ENCODE measurements at places on chromosomes 13 and 19. TPM values are rescaled to one million over a fixed set of nuclear protein-coding genes. Genes with fewer than 3 reads are reported as not detected.

GRCh38 chr19:29675120-29675649 is 9.9 kb downstream of the PLEKHF1 start:
- no peak overlapping the region for H3K4me3 ChIP-seq
- no peaks in the 10 kb centered on the region for H3K36me3 ChIP-seq
- H3K27ac ChIP-seq = no peak overlapping the region
- H3K27me3 ChIP-seq = no peaks in the 10 kb centered on the region
- no peaks in the 10 kb centered on the region for H3K4me1 ChIP-seq
- DNase-seq = no peak

The TNNI3 gene
- 14.2 TPM for total RNA-seq

DNA sequence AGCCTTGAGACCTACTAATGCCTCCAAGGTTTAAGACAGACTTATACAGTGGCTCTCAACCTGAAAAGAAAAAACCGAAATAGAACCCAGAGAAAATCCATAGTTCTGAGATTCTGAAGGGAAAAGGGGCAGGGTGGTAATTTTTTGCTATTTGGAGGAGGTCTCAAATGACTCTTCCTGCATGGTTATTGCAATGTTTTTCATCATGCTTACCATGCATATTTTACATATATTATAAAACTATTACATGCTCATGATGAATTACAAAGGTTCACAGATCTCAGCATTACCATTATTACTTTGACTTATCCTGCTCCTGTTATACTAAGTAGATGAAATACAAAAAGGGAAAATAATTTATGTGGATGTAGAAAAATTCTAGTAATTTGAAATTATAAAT is 47.6 kb downstream of the N4BP2L2 start:
- DNase-seq = no peak
- H3K36me3 ChIP-seq = no peaks in the 10 kb centered on the region
- no peaks in the 10 kb centered on the region for H3K27me3 ChIP-seq
- no peak overlapping the region for H3K27ac ChIP-seq
- H3K4me1 ChIP-seq = no peaks in the 10 kb centered on the region
- no peak overlapping the region for H3K4me3 ChIP-seq

The FIZ1 gene
- 19.7 TPM for total RNA-seq

GRCh38 chr19:12843999-12844732 is 5.9 kb downstream of the MAST1 start:
- no peaks in the 10 kb centered on the region for H3K36me3 ChIP-seq
- no peaks in the 10 kb centered on the region for H3K4me1 ChIP-seq

DNA sequence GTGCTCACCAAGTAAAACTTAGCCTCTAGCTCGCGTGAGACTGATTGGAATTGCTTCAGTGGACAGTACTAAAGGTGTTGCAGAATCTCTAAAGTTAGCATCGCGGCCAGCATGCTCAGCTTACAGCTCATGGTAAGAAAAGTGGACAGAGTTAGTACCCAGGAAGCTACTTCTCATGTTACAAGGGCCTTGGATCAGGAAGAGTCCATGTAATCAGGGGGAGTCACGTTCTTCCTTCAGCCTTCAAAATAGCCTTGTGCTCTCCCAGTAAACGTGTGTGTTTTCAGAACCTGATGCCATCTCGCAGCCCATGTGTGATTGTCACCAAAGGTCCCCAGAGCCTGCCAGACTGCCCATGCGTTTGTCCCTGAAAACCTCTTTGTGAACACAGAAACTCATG is 195.8 kb upstream of the RNF113B start:
- peaks cover 80% of the 10 kb centered on the region for H3K36me3 ChIP-seq
- H3K4me1 ChIP-seq = no peaks in the 10 kb centered on the region
- H3K4me3 ChIP-seq = no peak overlapping the region
- no peaks in the 10 kb centered on the region for H3K27me3 ChIP-seq
- H3K27ac ChIP-seq = no peak overlapping the region
- DNase-seq = no peak

DNA sequence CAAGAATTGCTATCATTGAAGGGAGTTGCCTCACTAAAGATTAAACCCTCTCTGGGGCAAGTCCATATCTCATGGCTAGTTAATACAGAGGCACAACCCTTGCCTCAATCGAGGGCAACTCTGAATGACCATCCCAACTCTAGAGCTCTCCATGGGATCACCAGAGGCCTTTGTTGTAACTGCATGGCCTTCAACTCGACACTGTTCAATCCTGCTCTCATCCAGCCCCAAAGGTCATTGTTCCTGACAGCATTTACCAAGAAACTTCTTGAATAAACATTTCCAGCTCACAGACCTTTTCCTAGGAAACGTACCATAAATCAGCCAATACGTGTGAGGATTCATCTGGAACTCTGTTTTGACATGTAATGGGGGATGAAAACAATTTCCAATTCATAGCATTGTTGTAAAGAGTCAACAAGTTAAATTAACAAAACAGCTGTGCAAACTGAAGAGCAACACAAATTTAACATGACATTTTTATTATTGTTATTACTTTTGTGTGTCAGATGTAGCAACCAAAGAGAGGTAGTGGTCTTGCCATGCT is 452.7 kb downstream of the SUCLA2 start:
- no peak overlapping the region for H3K27ac ChIP-seq
- no peak for DNase-seq
- H3K27me3 ChIP-seq = no peaks in the 10 kb centered on the region
- H3K4me3 ChIP-seq = no peak overlapping the region

DNA sequence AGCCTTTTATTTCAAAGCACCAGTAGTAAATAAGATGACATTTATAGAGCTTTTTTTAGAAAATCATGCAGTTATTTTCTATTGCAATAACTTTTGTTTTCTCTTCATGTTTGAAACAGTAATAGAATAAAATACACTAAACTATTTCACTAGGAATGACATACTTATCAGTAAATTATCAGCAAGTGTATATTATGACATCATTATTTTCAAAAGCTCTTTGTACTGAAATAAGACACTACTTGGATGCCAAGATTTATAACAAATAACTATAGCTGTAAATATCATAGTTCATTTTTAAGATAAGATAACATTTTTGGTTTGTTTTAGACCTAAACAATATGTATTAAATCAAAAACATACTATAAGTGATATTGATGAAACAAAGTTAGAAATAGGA is 56.8 kb downstream of the STOML3 start:
- no peaks in the 10 kb centered on the region for H3K27me3 ChIP-seq
- H3K27ac ChIP-seq = no peak overlapping the region
- H3K4me3 ChIP-seq = no peak overlapping the region
- DNase-seq = no peak
- H3K4me1 ChIP-seq = no peaks in the 10 kb centered on the region

The CCL25 gene
- total RNA-seq = not detected

GRCh38 chr19:23203841-23204344 is 46.3 kb downstream of the ZNF724 start:
- H3K4me1 ChIP-seq = no peaks in the 10 kb centered on the region
- no peak overlapping the region for H3K4me3 ChIP-seq
- H3K27me3 ChIP-seq = no peaks in the 10 kb centered on the region
